ENCODE measurements at places on chromosomes 2 and 18.

DNA sequence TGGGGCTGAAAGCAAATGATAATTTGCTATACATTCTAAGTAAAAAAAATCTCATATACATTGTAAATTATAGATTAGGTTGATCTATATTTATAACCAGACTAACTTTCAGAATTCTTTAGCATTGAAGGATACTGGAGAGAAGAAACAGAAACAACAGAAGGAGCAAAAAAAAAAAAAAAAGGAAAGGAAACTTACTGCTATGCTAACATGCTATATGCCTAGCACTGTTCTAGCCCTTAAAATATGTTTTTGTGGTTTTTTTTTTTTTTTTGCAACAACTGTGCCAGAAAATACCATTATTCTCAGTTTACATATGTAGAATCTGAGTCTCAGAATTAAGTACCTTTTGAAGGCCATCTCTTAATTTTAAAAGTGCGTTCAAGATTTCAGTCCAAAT is 204.9 kb upstream of the MC4R start:
- DNase-seq = no peak

DNA sequence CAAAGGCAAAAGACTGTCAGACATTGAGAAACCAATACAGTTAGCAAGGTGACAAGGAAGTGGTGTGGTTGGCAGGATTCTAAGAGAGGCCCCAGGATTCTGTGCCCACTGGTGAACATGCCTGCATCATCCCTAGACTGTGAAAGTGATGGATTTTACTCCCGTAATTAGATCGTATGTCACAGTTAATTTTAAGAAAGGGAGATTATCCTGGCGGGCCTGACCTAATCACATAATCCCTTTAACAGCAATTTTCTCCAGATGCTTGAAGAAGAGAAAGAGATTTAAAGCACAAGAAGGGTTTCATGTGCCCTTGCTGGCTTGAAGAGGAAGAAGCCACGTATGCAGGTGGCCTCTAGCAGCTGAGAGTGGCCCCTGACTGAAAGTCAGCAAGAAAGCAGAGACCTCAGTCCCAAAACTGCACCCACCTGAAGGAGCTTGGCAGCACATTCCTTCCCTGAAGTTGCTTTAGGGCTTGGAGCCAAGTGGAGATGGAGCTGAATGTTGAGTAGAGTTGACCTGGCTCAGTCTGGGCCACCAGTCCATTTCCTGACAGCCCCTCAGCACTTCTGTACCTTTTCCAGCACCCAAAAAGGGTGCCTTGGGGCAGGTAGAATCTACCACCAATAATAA is 49.1 kb downstream of the GTF3C3 start:
- DNase-seq = no peak

- no peak for DNase-seq
These were observed 431.6 kb downstream of the METTL4 start for GRCh38 chr18:2139691-2140090.

- DNase-seq = no peak
These were observed 41.8 kb downstream of the CDH7 start for GRCh38 chr18:65792456-65793074.

GRCh38 chr2:150778828-150779227 is 291.4 kb upstream of the RND3 start:
- no peak for DNase-seq

GRCh38 chr2:25207078-25207545 is 38.7 kb upstream of the POMC start:
- DNase-seq = no peak
